ENCODE measurements at places on chromosomes 12 and 14.

DNA sequence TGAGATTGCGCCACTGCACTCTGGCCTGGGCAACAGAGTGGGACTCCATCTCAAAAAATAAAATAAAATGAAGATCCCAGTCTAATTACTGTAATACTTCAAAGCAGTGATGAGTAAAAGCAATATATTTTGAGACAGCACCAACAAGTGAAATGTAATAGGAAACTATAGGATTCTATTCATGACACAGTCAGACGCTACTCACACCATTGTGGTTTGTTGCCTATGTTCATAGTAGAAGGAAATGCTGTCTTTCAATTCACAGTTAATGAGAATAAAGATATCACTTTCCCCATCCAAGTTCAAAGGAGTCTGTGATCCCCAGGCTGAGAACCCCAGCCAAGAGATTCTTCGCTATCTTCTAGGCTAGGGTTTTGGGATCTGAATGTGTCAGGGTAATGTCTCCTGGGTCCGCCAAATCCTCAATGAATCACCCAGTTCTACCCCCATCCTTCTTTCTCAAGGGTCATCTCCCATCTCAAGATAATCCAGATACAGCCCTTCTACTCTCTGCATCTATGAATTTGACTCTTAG is 16.6 kb upstream of the DTX1 start:
- DNase-seq = no peak

DNA sequence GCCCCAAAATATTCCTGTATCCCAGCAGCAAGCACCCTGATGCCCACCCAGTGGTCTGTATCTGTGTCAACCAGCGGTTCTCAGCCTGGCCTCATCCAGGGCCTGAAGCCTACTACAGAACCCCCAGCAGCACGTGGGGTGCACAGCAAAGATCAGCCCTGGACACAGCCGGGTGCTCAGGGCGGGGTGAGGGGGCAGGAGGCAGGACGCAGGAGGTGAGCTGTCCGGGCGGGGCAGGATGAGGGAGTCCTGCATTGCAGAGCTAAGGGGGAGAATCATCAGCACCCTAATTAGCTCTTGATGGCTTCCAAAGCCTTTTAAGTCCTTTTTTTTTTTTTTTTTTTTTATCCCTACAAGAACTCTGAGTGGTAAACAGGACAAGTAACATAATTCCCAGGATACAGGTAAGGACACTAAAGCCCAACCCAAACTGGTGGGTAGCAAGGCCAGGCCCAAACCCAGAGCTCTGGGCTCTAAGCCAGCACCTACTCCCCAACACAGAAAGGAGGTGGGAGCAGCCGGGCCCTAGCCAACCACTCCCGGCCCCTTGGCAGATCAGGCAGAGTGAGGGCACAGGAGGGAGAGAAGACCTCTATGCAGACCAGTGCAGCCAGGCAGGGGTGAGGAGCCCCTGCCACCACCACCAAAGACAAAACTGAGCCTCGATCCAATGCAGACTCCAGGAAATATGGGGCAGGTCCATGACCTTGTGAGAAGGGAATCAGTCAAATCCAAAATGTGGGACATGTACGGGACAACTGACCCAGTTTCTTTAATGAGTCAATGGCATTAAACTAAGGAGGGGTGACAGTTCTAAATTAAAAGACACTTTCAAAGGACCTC is 32.3 kb upstream of the EIF5 start:
- DNase-seq = no peak

DNA sequence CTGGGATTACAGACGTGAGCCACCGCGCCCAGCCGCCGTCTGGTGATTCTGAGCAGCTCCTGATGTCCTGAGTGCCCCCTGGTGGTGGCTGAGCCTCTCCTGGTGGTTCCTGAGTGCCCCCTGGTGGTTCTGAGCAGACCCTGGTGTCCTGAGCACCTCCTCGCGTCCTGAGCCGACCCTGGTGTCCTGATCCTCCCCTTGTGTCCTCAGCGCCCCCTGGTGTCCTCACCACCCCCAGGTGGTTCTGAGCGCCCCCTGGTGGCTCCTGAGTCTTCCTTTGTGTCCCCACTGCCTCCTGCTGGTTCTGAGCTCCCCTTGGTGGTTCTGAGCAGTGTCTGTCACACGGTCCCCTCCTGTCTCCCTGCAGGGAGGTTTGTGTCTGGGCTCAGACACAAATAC is 1304.9 kb downstream of the TMEM121 start:
- DNase-seq = no peak

GRCh38 chr12:132162508-132163031 is 18.3 kb downstream of the NOC4L start:
- DNase-seq = no peak

All from dorsolateral prefrontal cortex (tissue), 122 donors.